Daoy (cell line): ENCODE measurements at places on chromosomes 3 and 15. TPM values are rescaled to one million over a fixed set of nuclear protein-coding genes. Genes with fewer than 3 reads are reported as not detected.
A peak's percentile ranks its signal among the peaks of the same experiment; 100 is the strongest.

The SLC28A1 gene
- not detected in 2 replicates for total RNA-seq

The ACKR2 gene
- total RNA-seq: 0.23 TPM in 1 of 2 replicates, not detected in the other

DNA sequence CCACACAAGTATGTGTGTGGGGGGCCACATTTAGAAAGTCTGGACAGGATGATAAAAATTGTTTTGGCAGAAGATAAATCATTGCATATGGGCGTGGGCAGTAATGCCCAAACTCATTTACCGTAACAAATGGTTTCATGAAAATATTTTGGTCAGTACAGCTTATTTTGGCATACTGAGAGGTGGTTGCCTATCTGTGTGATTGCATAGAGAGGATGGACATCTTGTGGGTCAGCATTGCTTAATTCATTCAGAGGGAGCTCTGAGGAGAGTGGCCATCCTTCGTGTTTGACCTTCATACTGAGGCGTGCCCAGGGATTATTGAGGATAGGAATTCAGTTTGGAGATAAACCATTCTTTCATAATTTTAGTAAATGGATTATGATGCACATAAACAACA is 162.5 kb downstream of the GAP43 start:
- peak; percentile 14 for DNase-seq

DNA sequence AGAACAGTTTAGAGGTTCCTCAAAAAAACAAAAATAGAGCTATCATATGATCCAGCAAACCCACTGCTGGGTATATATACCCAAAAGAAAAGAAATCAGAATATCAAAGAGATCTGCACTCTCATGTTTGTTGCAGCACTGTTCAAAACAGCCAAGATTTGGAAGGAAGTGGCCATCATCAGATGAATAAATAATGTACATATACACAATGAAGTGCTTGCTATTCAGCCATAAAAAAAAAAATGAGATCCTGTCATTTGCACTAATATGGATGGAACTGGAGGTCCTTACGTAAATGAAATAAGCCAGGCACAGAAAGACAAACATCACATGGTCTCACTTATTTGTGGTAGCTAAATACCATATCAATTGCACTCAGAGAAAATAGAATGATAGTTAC is 58.4 kb downstream of the SCAPER start:
- no peak for DNase-seq

GRCh38 chr3:11995120-11995519 is 9.1 kb upstream of the SYN2 start:
- DNase-seq: no peak

The RPL4 gene
- 2,284 and 3,077 TPM in 2 replicates for total RNA-seq

The SCAANT1 gene
- total RNA-seq: not detected in 2 replicates

GRCh38 chr3:16051691-16052090 is 122.8 kb upstream of the GALNT15 start:
- DNase-seq: no peak

DNA sequence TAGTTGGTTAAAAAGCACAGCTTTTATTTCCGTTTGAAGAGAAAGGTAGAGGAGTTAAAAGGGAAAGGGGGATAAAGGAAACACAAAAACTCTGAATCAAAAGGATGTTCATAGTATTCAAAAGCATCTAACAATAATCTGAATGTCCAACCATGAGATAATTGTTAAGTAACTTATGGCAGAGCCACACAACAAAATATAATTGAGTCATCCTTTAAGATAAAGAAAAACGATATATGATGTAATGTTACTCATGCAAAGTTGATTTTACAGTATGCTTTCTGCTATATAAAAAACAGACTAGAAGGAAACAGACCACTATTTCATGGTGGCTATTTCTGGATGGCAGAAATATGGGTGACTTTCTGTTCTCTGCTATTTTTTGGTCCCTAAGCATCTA is 3.9 kb downstream of the XPC start:
- no peak for DNase-seq

- no peak for DNase-seq
Observed at GRCh38 chr3:119825820-119826219, 43.9 kb downstream of the NR1I2 start.

DNA sequence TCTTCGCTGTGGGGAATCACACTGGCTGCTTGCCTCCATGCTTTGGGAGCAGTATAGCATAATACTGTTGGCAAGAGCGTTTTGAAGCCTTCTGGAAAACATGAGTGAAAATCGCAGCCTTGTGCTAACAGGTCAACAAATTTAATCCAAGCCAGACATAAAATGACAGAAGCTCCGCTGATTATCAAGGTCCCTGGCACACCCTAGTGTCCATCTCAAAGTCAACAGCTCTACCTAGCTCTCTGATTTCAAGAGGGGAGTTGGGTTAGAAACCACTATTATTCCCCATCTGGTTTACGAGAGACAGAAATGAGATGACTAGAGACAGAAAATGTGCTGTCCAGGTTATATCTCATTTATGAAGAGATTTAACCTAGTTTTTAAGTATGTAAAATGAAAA is 73.6 kb upstream of the MDFIC2 start:
- no peak for DNase-seq

GRCh38 chr3:38614651-38615352 is 34.7 kb downstream of the SCN5A start:
- no peak for DNase-seq

- peak; percentile 87 for DNase-seq
Observed at GRCh38 chr15:94230883-94231722, at the start of gene MCTP2. MCTP2 (plus strand) TSS chr15:94231561; CDS start chr15:94298266, 66,705 bp downstream.

DNA sequence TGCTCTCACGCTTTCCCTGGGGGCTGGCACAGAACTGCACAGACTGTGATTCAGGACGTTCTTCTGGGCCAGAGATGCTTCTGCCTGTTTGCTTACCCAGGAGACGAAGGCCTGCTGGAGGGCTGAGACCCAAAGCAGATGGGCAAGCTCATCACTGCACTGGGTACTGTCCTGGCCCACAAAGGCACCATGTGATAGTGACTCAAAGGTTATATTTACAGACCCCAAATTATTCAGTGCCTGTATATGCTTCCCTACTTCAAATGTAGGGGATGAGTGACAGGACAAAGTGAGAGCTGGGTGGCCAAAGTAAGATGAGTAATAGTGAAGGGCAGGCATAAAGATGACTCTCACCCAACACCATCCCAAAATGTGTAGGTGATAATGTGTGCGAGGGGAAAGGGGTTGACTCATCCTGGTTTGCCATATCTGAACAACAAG is 127.4 kb downstream of the WDR76 start:
- peak; percentile 26 for DNase-seq

DNA sequence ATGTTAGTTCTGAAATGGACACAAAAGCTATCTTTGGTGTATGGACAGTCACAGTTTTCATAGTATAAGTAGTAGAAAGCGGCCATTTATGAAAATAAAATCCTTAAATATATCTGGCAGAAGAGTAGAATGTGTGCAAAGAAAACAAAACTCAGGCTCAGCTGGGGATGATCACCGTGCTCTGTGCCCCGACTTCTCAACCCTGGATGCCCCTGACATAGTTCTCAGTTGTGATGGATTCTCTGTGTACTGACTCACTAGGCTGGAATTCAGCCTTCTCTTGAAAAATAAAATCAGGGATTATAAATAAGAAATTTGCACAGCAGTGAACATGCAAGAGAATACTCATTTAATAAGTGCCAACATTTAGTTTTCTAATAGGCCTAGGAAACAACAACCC is 925.1 kb upstream of the NR2F2 start:
- no peak for DNase-seq

- DNase-seq: no peak
Observed at GRCh38 chr3:16700651-16701050, 95.4 kb upstream of the DAZL start.

The FBXO40 gene
- total RNA-seq: not detected in 2 replicates

DNA sequence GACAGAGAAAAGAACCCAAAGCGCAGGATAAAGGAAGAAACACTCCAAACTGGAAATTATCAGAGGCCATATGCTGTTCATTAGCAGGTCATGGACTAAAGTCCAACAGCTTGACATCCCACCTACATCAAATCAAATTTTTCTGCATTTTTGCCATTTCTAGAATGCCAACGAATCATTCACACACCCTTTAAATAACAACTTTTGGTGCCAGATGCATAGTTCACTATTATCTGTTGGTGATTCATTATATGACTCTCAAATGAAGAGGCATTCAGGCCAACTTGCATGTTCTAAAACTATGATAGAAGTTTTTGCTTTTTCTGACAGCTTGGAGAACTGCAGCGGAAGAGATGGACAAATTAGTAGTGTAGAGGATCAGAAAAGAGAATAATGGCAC is 529.8 kb upstream of the NAALADL2 start:
- peak; percentile 5 for DNase-seq

DNA sequence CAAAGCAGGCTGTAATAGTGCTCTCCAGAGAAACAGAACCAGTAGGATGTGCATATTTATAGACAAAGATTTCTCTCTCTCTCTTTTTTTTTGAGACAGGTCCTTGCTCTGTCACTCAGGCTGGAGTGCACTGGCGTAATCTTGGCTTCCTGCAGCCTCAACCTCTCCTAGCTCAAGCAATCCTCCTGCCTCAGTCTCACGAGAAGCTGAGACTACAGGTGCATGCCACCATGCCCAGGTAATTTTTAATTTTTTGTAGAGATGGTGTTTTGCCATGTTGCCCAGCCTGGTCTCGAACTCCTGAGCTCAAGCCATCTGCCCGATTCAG is 67.1 kb upstream of the CHD2 start:
- DNase-seq: no peak

DNA sequence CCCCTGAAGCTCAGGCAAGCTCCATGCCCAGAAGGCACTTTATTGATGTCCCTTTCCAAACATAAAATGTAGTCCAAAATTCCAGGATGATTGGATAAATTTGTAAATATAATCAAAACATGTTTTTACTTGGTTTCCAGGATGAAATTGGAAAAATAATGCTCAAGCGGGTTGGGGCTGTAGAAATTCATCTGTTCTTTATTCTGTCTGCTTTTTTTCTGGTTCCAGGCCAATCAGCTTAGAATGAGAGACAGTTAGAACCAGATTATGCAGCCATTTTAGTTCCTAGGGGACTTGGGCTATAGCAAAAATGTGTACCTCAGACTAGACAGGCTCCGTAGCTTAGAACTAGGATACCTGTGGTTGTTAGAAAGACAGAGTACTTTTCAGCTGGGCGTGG is 450.8 kb downstream of the MCTP2 start:
- no peak for DNase-seq

GRCh38 chr15:51100785-51101489 is 6.2 kb upstream of the TNFAIP8L3 start:
- no peak for DNase-seq

The SKOR1 gene
- not detected in 2 replicates for total RNA-seq

DNA sequence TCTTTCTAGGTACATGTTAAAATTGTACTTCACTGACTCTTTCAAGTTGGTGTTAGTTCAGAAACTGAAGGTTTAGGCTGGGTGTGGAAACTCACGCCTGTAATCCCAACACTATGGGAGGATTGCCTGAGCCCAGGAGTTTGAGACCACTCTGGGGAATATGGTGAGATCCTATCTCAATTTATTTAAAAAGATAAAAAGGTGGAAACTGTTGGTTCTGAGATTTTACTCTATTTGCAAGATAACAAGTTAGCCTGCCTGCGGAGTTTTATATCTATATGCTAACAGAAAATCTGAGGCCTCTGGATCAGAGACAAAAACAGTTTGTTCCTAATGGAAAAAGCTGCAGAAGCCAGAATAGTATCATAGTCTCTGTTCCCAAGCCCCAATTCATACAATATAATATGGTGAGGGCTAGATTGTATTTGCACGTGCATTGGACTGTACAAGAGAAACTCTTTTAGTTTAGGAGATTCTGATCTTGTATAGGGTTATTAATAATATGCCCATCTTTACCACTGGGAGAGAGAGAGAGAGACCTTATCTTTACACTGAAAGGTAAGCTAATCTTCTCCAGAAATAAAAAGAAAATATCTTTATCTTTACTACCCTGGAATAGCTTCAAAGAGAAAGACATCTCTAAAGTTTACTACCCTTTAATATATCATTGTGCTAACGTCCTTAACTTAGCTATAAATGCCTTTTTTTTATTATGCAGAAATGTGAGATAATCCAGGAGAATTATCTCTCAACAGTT is 1267.6 kb downstream of the OTOL1 start:
- DNase-seq: no peak

- peak; percentile 64 for DNase-seq
Observed at GRCh38 chr15:70584838-70585706, 178.3 kb downstream of the UACA start.

GRCh38 chr3:58072052-58072762 is 64.0 kb downstream of the FLNB start:
- DNase-seq: peak; percentile 78

- DNase-seq: no peak
Observed at GRCh38 chr3:131907796-131908195, 127.0 kb downstream of the CPNE4 start.

DNA sequence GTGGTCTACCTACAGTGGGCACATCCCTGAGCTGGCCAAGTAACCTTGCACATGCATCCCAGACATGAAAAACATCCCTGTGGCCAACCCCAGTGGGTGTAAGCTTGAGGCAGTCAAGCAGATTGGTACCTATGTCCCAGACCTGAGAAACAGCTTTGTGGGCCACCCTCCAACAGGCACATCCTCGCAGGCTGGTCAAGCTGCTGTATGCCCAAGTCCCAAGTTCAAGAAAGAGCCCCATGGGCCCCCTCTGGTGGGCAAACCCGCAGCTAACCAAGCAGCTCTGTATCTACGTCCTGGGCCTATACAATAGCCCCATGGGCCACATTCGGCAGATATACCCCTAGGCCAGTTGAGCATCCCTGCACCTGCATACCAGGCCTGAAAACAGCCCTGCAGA is 186.3 kb upstream of the GPR149 start:
- DNase-seq: no peak

- DNase-seq: peak; percentile 53
Observed at GRCh38 chr3:64691051-64691450, 3.3 kb upstream of the ADAMTS9 start.

- DNase-seq: no peak
Observed at GRCh38 chr3:44375450-44375849, 36.9 kb downstream of the TCAIM start.

The KLHL6 gene
- total RNA-seq: not detected in 2 replicates
